RWPE2 (cell line): ENCODE measurements at places on chromosomes 7 and 10.

GRCh38 chr7:120273476-120273975, 551 bp downstream of the KCND2 start:
- peak; percentile 57 for DNase-seq
- peaks cover 35% of the 10 kb centered on the region for H3K27me3 ChIP-seq

DNA sequence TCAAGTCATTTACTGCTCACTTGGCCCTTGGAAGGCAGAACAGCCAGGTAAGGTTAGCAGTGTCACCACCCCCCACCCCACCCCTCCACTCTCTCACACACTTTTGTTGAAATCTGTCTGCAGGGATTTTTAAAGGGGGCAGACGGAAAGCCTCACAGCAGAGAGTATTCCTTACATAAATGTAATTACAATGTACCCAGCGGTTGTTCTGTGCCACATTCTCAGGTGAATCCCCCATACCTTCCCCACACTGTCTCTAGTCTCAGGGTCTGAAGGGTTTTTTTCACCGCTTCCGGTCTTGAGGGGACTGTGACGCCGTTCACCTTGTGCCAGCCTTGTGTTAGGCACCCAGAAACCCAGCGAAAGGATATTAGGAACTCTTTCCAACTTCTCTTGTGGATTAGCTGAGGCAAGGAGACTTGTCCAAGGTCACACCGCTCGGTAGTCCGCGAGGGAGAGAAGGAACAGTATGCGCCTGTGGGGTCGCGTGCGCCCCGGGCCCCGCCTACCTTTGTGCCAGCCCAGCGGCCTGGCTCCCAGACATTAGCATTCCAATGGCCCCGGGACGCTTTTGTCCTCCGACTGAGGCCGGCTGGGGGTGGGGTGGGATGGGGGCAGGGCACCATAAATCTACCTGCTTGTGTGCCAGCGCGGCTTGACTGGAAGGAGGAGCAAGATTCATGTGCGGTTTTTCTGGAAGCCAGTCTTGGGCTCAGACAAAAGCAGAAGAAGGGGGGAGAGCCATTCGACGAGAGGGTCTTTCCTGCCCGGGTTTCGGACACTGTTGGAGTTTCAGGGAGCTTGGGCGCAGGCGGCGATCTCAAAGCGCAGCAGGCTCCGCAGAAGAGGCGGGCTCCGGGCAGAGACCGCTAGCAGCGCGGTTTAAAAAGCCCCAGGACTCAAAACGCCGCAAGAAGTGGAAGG, 4.5 kb downstream of the NEUROG3 start:
- no peak for DNase-seq
- no peaks in the 10 kb centered on the region for H3K36me3 ChIP-seq
- H3K27me3 ChIP-seq, result peaks cover 64% of the 10 kb centered on the region
- no peak overlapping the region for H3K4me3 ChIP-seq
- H3K27ac ChIP-seq, result no peak overlapping the region

GRCh38 chr10:79061441-79062315, 7.1 kb upstream of the ZMIZ1 start:
- no peak overlapping the region for H3K27ac ChIP-seq
- no peak overlapping the region for H3K4me3 ChIP-seq
- no peaks in the 10 kb centered on the region for H3K4me1 ChIP-seq

DNA sequence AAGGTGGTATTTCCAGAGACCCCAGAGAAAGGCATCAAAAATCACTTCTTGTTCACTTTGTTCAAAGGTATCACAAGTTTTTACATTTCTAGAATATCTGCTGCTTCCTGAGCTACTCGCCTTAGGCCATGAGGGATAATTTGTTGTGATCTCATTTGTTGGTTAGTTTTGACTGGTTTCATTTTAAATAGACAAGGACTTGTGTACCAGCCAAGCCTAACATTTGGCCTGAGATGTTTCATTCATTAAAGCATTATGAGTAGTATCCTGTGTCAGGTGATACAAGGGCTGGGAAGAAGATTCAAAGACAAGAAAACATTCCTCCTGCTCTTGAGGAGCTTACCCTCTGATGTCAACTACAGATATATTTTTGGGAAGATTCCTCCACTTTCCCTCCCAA, 170.3 kb upstream of the FAM171A1 start:
- no peaks in the 10 kb centered on the region for H3K27me3 ChIP-seq
- H3K4me1 ChIP-seq, result no peaks in the 10 kb centered on the region
- no peaks in the 10 kb centered on the region for H3K36me3 ChIP-seq
- H3K27ac ChIP-seq, result no peak overlapping the region

- H3K4me3 ChIP-seq, result no peak overlapping the region
- no peaks in the 10 kb centered on the region for H3K27me3 ChIP-seq
- DNase-seq, result no peak
- H3K36me3 ChIP-seq, result no peaks in the 10 kb centered on the region
Observed at GRCh38 chr7:125899577-125899976, 970.0 kb upstream of the POT1 start.

GRCh38 chr7:103773726-103774125, 215.7 kb downstream of the RELN start:
- H3K36me3 ChIP-seq, result no peaks in the 10 kb centered on the region
- DNase-seq, result no peak
- no peak overlapping the region for H3K4me3 ChIP-seq

GRCh38 chr10:83274088-83274487, 865.2 kb upstream of the GHITM start:
- no peak overlapping the region for H3K27ac ChIP-seq
- H3K4me3 ChIP-seq, result no peak overlapping the region
- DNase-seq, result no peak
- no peaks in the 10 kb centered on the region for H3K36me3 ChIP-seq
- H3K4me1 ChIP-seq, result no peaks in the 10 kb centered on the region

DNA sequence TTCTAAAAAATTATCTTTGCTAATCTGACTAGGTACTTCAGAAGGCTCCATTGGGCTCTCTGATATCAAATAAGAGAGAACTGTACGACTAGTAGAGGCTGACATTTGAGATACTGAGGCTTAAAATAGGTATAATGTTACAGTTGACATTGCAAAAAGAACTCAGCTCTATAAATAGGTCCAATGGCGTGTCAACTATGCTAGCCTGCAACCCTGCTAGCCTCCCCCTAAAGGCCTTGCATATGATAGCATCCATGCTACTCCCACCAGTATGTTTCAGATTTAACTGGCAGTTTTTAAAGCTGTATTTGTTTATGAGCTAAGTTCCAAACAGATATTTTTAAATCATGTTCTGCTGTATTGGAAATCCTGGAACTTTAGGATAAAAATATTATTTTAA, at the start of gene PPP1R3A:
Gene PPP1R3A (minus strand): TSS at position 64 of the 400 bp plus-strand sequence. CDS start 13 bp downstream, at position 51.
- no peak within 1 kb of the TSS for H3K27ac ChIP-seq
- H3K4me3 ChIP-seq, result no peak within 1 kb of the TSS

- H3K27ac ChIP-seq, result no peak overlapping the region
- no peak for DNase-seq
- H3K4me3 ChIP-seq, result no peak overlapping the region
Observed at GRCh38 chr7:77454802-77455201, 38.7 kb upstream of the GSAP start.

GRCh38 chr7:128389085-128389617, 20.6 kb downstream of the IMPDH1 start:
- H3K36me3 ChIP-seq, result no peaks in the 10 kb centered on the region
- DNase-seq, result no peak
- no peak overlapping the region for H3K4me3 ChIP-seq

DNA sequence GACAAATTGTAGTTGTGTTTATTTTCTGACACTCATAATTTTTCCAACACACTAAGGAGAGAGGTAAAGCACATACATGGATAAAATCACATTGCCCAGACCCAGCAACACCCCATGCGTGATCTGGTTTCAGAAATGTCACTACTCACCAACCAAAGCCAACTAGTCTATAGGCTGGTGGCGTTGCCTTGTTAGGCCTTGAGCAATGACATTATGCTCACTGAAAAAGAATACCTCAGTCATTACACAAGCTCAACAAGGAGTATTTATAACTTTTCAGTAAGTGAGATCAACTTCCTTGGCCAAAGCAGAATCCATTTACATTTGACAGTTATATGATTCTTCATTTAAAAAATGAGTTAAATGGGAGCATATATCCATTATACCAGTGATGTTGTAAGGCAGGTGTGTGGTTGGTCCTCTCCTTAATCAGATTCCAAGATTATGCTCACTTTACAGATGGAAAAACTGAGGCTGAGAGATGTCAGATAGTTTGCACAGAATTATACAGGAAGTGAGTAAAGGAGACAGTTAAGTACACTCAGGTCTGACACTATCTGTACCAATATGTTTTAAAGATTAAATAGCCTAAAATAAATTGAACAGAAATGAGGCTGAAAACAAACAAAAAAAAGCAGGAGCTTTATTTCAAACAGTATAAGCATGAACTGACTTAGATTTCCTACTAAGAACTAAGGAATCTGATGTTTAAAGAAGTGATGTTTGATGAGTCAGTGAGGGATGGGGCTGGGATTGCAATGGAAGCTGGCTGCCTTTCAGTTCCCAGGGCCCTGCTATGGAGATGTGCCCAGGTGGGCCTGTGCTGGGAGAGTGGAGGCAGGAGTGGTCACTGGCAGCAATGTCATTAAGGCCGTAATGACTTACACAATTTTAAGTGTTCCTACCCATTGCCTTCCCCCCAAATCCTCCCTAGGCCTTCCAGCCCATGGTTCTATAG, 118.3 kb downstream of the RAPGEF5 start:
- H3K4me3 ChIP-seq, result no peak overlapping the region
- H3K36me3 ChIP-seq, result no peaks in the 10 kb centered on the region
- no peaks in the 10 kb centered on the region for H3K27me3 ChIP-seq
- DNase-seq, result no peak
- H3K27ac ChIP-seq, result no peak overlapping the region

- peak overlapping the region; percentile 5 for H3K4me3 ChIP-seq
- no peaks in the 10 kb centered on the region for H3K27me3 ChIP-seq
- H3K4me1 ChIP-seq, result peaks cover 39% of the 10 kb centered on the region
- peak; percentile 71 for DNase-seq
- H3K36me3 ChIP-seq, result no peaks in the 10 kb centered on the region
Observed at GRCh38 chr10:69061305-69062161, 26.4 kb upstream of the SRGN start.

DNA sequence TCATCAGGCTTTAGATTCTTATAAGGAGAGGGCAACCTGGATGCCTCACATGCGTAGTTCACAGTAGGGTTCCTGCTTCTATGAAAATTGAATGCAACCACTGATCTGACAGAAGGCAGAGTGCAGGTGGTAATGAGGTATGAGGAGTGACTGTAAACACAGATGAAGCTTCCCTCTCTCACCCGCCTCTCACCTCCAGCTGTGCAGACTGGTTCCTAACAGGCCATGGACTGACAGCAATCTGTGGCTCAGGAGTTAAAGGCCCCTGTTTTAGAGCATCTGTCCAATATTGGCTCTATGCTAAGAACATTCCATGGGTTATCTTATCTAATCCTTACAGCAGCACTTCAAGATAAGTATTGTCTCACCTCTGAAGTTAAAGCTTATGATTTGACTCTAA, 213.5 kb upstream of the NRP1 start:
- H3K27me3 ChIP-seq, result no peaks in the 10 kb centered on the region
- DNase-seq, result no peak
- peaks cover 4% of the 10 kb centered on the region for H3K4me1 ChIP-seq
- no peak overlapping the region for H3K4me3 ChIP-seq
- H3K27ac ChIP-seq, result no peak overlapping the region

GRCh38 chr10:91537614-91538383, 95.1 kb downstream of the PPP1R3C start:
- no peak overlapping the region for H3K4me3 ChIP-seq
- no peaks in the 10 kb centered on the region for H3K4me1 ChIP-seq
- H3K36me3 ChIP-seq, result no peaks in the 10 kb centered on the region
- no peak overlapping the region for H3K27ac ChIP-seq
- no peak for DNase-seq

GRCh38 chr7:156334636-156335035, 305.9 kb upstream of the RNF32 start:
- H3K36me3 ChIP-seq, result no peaks in the 10 kb centered on the region
- DNase-seq, result no peak
- no peaks in the 10 kb centered on the region for H3K27me3 ChIP-seq

DNA sequence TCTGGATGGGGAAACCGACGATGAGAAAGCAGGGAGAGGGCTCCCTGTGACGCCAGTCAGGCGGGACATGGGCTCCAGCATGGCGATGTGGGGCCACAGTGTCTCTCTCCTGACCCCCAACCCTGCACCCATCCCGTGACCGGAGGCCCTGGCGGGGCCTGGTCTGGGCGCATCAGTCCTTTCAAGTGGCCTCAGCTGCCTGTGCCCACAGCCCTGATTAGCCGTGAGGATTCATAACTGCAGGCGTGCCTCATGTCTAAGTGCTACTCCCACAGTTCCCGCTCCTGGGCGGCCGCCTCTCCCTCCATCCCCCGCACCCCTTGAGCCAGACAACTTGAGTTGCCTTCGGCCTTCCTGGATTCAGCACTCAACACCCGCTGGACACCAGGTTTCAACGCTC, 240.8 kb downstream of the ELFN1 start:
- H3K27ac ChIP-seq, result no peak overlapping the region
- no peak for DNase-seq
- H3K36me3 ChIP-seq, result no peaks in the 10 kb centered on the region
- H3K4me1 ChIP-seq, result no peaks in the 10 kb centered on the region
- no peaks in the 10 kb centered on the region for H3K27me3 ChIP-seq

DNA sequence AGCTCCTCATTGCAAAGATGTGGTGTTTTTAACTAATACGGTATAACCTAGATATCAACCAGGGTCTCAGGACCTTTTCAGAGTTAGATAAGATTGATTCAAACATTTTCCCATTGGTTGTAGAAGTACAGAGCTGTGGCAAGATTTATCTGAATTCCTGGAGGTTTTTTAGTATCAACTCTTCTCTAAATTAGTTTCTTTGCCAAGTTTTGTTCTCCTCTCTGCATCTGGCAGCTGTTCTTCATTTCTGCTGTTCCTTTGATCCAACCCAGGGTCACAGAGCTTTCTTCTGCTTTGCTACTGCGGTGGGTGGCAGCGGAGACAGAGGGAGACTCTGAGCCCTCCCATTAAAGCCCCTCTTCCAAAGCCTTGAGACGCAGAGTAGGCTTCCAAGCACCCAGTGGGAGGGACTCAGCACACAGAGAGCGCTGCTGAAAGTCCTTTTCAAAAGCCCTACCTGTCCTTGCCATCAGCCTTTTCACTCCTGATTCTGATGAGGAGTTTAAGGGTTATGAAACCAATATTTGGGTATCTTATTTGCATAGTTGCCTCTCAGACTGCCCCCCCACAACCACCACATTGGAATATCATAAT, 146.3 kb upstream of the EEPD1 start:
- no peak overlapping the region for H3K4me3 ChIP-seq
- no peaks in the 10 kb centered on the region for H3K4me1 ChIP-seq
- no peaks in the 10 kb centered on the region for H3K27me3 ChIP-seq
- DNase-seq, result no peak
- H3K36me3 ChIP-seq, result no peaks in the 10 kb centered on the region

GRCh38 chr10:6507311-6507710, 72.8 kb downstream of the PRKCQ start:
- H3K27ac ChIP-seq, result no peak overlapping the region
- H3K27me3 ChIP-seq, result no peaks in the 10 kb centered on the region
- no peak overlapping the region for H3K4me3 ChIP-seq
- H3K4me1 ChIP-seq, result peaks cover 6% of the 10 kb centered on the region
- peaks cover 3% of the 10 kb centered on the region; the same call in 1 of the 2 replicates for H3K36me3 ChIP-seq
- DNase-seq, result no peak

GRCh38 chr7:80950550-80950967, 31.7 kb upstream of the SEMA3C start:
- no peak overlapping the region for H3K27ac ChIP-seq
- DNase-seq, result no peak
- H3K4me3 ChIP-seq, result no peak overlapping the region
- no peaks in the 10 kb centered on the region for H3K4me1 ChIP-seq
- H3K36me3 ChIP-seq, result no peaks in the 10 kb centered on the region
- no peaks in the 10 kb centered on the region for H3K27me3 ChIP-seq
